ENCODE measurements at places on chromosomes 3 and 15.

GRCh38 chr3:149010504-149010951, 19.2 kb downstream of the GYG1 start:
- DNase-seq: no peak

GRCh38 chr3:111519178-111519855, 22.7 kb upstream of the CD96 start:
- no peak for DNase-seq

DNA sequence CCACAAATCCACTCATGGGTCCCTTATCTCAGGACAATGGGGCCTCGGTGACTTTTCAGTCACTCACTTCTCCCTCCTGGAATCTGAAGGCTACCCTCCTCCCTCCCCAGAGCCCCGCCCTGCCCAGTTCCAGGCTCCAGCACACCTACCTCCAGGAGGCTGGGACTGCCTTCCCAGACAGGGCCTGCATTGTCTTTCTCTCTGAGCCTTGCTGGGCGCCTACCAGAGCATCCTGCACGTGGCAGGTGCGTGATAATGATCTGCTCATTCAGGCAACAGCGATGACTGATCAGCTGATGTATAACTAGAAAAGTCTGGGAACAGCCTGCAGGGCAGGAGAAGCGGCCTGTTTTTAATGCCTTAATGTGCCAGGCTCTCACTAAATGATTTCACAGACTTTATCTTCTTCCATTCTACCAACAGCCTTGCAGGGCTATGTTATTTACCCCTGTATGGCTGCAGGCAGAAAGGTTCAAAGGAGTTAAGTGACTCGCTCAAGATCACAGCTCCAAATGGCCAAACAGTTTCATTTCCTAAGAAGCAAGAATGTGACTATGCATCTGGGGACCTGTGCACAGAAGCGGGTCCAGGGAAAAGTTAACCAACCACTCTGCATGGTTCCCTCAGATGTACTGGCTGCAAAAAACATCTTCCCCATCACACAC, 6.3 kb downstream of the ADAMTS17 start:
- DNase-seq: no peak

DNA sequence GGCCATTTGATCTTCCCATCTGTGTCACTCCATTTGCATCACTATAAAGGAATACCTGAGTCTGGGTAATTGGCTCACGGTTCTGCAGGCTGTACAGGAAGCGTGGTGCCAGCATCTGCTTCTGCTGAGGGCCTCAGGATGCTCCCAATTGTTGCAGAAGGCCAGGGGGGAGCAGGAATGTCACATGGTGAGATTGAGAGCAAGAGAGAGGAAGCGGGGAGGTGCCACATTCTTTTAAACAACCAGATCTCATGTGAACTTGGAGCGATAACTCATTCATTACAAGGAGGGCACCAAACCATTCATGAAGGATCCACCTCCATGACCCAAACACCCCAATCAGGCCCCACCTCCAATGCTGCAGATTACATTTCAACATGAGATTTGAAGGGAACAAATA, 13.1 kb upstream of the RAB7A start:
- DNase-seq: no peak

DNA sequence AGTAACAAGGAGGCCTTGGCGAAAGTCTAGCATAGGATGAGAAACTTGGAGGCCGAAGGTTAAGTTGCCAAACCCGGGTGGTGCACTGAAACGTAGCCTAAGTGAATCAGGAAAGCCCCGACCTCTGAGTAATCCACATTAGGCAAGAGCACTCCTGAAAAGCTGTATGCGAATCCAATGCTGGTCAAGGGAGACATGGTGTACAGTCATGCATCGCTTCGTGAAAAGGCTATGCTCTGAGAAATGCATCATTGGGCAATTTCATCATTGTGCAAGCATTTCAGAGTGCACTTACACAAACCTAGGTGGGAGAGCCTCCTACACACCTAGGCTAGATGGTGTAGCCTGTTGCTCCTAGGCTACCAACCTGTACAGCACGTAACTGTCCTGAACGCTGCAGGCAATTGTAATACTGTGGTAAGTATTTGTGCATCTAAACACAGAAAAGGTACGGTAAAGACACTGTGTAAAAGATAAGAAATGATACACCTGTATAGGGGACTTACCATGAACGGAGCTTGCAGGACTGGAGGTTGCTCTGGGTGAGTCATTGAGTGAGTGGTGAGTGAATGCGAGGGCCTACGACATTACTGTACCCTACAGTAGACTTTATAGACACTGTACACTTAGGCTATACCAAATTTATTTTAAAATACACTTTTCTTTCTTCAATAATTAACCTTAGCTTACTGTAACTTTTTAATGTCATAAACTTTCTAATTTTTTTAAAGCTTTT, 222.5 kb downstream of the SHQ1 start:
- DNase-seq: peak; percentile 21

- DNase-seq: no peak
These were observed 38.4 kb downstream of the IQSEC1 start for GRCh38 chr3:13034861-13035260.

DNA sequence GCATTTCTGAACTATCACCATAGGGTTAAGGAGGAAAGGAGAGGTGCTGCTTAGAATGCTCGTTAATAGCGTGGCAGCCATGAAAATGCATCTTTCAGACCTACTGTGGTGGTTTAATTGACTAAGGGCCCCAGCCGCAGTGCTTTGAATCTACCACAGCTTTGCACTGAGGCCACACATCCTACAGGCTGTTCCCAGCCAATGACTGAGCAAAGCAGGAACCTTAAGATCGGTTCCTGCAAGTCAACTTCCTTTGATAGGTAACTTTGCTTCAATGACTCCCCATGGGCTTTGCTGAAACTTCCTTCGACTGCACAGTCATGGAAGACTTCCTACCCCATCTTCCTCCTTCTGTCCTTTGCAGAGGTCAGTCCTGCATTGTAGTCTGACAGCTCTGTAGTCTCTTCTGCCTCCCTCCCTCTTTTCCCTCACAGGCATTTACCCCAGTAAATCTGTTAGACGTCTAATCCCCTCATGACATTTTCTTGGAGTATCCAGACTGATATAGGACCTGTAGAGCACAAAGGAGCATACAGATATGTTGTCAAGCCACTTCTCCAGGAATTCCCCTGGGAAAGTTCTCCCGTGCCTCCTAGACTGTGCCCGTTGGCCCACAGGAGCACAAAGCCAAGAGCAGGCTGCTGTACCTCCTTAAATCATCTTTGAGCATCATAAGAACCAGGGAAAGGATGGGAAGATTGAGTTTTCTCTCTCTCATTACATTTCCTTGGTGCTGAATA, 2.6 kb upstream of the BCL2A1 start:
- peak; percentile 31 for DNase-seq

- DNase-seq: no peak
These were observed 1.7 kb downstream of the TMEM89 start for GRCh38 chr3:48619541-48620524.

DNA sequence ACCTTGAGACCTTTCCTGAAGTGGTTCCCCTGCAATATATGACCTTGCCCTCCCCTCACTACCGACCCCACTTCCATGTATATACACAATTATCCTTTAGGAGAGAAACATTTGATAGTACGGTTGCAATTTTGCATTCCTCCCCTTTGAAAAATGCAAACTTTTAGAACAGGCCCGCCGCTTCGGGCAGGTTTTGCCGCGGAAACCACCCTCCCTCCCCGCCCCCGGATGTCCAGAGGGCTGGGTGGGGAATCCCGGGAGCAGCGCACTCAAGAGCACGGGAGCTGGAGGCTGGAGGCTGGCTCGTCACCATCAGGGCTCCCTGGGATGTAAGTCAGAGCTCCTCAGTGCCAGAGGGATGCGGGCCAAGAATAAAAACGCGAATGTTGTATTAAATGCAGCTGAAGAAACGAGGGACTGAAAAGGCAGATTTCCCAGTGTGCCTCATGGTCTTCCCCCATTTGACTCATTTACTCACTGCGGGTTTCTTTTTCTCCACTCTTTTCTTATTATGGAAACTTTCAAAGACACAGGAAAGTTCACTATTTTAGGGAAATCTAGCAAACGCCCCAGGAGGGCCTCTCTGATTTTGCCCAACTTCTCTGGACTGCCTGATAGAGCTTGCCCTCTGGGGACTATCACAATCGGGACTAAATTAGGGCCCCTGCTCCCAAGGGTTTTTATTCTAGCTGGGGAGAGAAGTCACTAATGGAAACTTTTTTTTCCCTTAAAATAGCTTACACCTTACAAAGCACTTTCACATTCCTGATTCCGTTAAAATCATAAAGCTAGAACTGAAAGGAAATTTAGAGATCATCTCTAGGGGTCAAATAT, 2.9 kb upstream of the USP3 start:
- DNase-seq: no peak

GRCh38 chr15:68304589-68305337, 27.2 kb downstream of the FEM1B start:
- DNase-seq: no peak

GRCh38 chr3:359672-360071, 163.1 kb downstream of the CHL1 start:
- DNase-seq: no peak

- DNase-seq: no peak
These were observed 497 bp downstream of the PARP16 start for GRCh38 chr15:65286069-65286703.

DNA sequence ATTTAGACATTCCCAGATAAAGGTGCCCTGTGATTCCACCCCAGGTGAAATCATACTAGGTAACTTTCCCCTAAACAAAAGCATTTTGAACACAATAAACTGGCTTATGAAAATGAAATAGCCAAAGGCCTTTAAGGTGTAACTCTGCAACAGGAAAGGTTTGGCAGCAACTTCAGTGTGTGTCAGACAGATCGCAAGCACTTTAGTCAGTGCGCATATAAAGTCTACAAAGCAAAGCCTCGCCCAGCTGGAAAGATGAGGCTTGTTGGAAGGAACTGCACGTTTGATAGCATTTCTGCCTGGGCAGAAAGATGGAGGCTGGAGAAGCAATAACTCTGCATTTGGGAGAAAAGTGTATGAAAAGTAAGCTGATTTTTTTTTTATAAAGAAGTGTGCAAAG, 57.9 kb downstream of the PRICKLE2 start:
- no peak for DNase-seq

DNA sequence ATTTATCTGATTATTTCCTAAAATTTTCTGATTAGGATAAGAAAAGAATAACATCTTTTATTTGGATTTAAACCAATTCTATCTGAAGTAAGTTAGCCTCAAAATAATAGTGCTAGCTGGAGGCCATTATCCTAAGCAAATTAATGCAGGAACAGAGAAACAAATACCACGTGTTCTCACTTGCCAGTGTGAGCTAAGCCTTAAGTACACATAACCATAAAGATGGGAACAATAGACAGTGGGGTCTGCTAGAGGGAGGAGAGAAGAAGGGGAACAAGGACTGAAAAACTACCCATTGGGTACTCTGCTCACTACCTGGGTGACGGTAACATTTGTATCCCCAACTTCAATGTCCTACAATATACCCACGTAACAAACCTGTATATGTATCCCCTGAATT, 31.3 kb upstream of the LYSMD4 start:
- no peak for DNase-seq

DNA sequence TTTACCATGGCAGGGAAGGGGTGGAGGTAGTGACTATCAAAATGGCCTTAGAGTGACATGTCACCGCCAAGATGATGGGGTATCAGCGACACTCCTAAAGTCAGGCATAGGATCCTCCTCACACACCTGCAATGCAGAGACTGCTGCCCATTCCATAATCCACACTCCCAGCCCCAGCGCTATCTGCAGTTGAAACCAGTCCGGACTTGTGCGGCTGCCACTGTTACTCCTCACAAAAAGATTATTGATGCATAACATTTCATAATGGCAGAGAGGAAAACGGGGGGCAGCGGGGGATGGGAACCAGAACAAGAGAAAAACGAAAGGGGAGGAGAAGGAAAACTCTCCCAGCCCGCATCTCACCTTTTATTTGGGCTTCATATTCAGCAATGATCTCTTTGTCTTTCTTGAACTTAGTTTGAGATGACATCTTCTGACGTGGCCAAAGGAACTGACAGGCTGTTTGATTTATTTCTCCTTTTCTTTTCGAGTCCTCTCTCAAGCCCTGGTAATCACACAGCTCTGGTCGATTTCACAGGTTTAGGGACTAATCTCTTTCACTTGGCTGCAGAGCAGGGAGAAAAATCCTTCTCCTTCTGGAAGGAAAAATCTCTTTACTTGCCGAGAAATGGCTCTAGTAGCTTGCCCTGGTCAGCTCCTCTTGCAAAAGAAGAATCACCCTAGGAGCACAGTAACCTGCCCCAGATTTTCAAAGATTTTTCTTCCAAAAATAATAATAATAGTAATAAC, 749 bp downstream of the SRGAP3 start:
- DNase-seq: no peak

DNA sequence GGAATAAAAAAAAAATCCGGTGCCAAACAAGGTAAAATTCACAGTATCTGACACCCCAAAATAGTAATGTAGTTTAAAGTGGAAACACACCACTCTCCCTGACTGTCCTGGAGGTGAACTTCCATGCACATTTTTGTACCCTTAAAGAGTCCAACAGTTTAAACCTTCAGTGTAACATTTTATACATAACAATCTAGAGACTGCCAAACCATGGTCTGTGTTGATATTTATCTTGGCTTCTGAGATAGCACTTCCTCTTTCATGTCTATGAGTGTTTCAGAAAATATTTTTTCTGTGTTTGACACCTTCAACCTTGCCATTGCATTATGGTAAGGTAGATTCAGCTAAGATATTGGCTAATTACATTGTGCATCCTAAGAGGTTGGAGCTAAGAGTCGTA, 13.9 kb downstream of the TMEM45A start:
- no peak for DNase-seq

GRCh38 chr15:73227433-73228056, 141.2 kb downstream of the HCN4 start:
- no peak for DNase-seq

DNA sequence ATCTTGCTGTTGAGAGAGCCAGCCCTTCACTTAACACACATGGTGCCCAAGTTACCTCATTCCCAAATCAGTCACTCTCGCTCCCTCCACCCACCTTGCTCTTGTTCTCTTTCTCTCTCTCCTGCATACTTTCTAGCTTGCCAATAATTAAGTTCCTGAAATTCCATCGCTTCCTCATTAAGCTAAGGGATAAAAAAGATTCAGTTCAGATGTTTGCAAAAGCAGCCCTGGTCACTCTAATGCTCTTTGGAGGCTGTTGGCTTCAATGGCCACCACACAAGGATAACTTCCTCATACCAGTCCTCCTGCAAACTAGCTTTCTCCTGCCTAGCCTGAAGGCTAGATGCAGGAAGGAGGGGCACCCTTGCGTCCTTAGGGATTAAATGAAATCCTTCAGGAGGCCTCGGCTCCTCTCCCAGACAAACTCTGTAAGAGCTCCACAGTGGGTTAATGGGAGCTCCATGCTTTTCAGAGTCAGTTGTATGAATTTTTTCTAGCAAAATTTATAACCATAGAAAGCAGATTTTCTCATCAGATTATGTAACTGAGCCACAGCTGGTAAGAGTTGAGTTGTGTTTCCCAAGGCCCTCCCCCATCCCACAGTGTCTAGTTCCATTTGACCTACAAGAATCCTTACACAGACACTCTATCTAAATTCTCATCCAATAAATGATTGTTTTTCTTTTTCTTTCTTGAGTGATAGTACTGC, 176.6 kb upstream of the TRIM42 start:
- no peak for DNase-seq

GRCh38 chr3:101779822-101780381, 891 bp downstream of the NXPE3 start:
- no peak for DNase-seq

Data from activated T-cell treated with anti-CD3 and anti-CD28 coated beads for 48 hours (primary cell).